CD4-positive, alpha-beta memory T cell (primary cell): ENCODE measurements at places on chromosomes 4 and X. TPM values are rescaled to one million over a fixed set of nuclear protein-coding genes. Genes with fewer than 3 reads are reported as not detected.

AREG gene
- polyA plus RNA-seq: 1.4 TPM

DNA sequence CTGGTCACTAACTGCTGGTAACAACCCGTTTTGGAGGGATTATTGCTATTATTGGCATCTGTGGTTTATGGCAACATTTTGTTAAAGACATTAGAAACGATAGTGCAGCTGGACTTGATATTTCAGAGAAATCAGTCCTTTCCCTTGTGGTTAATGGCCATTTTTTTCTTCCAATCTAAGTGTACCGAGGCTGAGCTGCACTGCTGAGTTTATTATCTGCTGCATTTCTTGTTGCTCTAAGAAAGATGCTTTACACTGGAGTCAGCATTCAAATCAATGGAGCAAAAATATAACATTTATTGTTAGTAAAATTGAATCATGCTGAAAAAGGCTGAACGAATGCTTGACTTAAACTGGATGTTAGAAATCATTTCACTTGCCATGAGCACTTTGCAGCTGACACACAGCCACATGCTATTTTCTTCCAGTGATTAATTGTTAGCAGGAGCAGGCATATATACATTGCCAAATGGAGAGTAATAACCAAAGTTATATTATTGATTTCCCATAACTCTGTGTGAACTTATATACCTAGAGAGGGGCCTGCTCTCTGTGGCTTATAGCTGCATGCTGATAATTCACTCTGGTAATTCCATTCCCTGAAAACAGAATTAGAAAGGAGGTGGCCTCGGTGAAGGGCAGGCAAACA, 66.5 kb upstream of the TTC29 start:
- H3K36me3 ChIP-seq: no peaks in the 10 kb centered on the region
- no peak for DNase-seq
- H3K27me3 ChIP-seq: no peaks in the 10 kb centered on the region
- H3K4me1 ChIP-seq: no peaks in the 10 kb centered on the region
- no peak overlapping the region for H3K27ac ChIP-seq
- H3K4me3 ChIP-seq: no peak overlapping the region

GRCh38 chrX:153407736-153408135, 3.5 kb upstream of the ZFP92 start:
- H3K4me1 ChIP-seq: peaks cover 10% of the 10 kb centered on the region
- no peaks in the 10 kb centered on the region for H3K27me3 ChIP-seq
- H3K27ac ChIP-seq: no peak overlapping the region
- no peak overlapping the region for H3K4me3 ChIP-seq

GRCh38 chrX:110146521-110146920, 143.6 kb downstream of the TMEM164 start:
- H3K4me1 ChIP-seq: peaks cover 4% of the 10 kb centered on the region
- H3K27me3 ChIP-seq: no peaks in the 10 kb centered on the region
- no peak overlapping the region for H3K27ac ChIP-seq
- H3K36me3 ChIP-seq: no peaks in the 10 kb centered on the region
- H3K4me3 ChIP-seq: no peak overlapping the region
